ENCODE measurements at places on chromosomes 13 and 19.

DNA sequence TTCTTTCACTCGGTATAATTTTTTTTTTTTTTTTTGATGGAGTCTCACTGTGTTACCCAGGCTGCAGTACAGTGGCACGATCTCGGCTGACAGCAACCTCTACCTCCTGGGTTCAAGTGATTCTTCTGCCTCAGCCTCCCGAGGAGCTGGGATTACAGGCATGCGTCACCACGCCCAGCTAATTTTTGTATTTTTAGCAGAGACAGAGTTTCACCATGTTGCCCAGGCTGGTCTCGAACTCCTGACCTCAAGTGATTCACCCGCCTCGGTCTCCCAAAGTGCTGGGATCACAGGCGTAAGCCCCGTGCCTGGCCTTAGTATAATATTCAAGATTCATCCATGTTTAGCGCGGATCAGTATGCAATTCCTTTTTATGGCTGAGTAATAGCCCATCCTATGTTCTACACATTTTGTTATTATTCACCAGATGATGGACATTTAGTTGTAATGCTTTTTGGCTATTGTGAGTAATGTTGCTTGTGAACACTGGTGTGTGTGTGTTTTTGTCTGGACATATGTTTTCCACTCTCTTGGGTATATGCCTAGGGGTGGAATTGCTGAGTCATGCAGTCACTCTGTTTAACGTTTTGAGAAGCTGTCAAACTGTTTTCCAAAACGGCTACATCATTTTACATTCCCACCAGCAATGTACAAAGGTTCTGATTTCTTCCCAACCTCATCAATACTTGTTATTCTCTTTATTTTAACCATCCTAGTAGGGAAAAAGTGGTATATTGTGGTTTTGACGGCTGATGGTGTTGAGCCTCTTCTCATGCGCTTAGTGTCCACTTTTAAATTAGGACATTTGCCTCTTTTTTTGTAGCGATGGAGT lies 22.9 kb downstream of the PLEKHF1 start:
- H3K36me3 ChIP-seq, result peaks cover 4% of the 10 kb centered on the region
- H3K27me3 ChIP-seq, result no peaks in the 10 kb centered on the region
- H3K4me3 ChIP-seq, result no peak overlapping the region
- no peak for DNase-seq
- H3K27ac ChIP-seq, result no peak overlapping the region

GRCh38 chr13:40508127-40508526 lies 158.3 kb downstream of the FOXO1 start:
- H3K27me3 ChIP-seq, result no peaks in the 10 kb centered on the region
- no peaks in the 10 kb centered on the region for H3K4me1 ChIP-seq
- no peaks in the 10 kb centered on the region for H3K36me3 ChIP-seq
- DNase-seq, result no peak
- no peak overlapping the region for H3K27ac ChIP-seq

DNA sequence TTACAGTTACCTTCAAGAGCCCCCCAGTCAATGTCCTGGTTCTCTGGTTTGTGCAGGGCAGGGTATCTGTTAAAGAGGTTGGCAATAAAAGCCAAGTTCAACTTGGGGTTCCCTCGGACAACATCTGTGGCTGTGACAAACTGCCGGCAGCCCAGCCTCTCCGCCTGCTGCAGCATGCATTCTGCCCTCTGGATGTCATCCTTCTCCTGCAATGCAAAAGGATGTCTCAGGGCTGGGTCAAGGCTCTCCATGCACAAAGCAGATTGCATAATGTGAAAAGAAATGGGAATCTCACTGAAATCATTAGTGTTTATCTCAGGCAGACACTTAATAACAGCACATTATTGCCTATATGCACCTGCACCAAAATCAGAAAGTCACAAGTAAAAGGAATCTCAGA lies 35.1 kb downstream of the LCP1 start:
- peak overlapping the region; percentile 7 for H3K4me3 ChIP-seq
- peaks cover 10% of the 10 kb centered on the region for H3K27me3 ChIP-seq
- peaks cover 55% of the 10 kb centered on the region for H3K4me1 ChIP-seq
- DNase-seq, result peak; percentile 35
- no peak overlapping the region for H3K27ac ChIP-seq

DNA sequence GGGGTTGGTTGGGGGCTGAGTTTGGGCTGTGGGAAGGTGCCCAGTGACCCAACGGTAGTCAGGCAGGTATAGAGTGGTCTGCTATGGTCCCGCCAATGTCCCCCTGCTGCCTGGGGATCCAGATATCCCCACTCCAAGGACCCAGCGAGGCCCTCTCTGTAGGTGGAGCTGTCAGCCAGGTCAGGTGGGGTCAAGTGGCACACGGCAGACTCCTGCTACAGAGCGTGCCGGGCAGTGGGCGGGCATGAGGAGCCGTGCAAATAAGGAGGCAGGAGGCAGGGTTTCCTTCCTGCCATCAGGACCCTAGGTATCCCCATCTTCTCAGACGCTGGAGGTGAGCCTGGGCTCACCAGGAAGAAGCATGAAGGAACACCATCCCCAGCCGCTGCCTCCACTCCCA lies 14.9 kb downstream of the EVI5L start:
- H3K4me3 ChIP-seq, result no peak overlapping the region
- no peaks in the 10 kb centered on the region for H3K36me3 ChIP-seq
- no peaks in the 10 kb centered on the region for H3K4me1 ChIP-seq

- H3K4me1 ChIP-seq, result no peaks in the 10 kb centered on the region
- H3K36me3 ChIP-seq, result 0 out of 2 replicates have a peak, but pooled peaks cover 7% of the 10 kb centered on the region
- H3K27ac ChIP-seq, result no peak overlapping the region
- peaks cover 15% of the 10 kb centered on the region for H3K27me3 ChIP-seq
- no peak overlapping the region for H3K4me3 ChIP-seq
- DNase-seq, result no peak
These were observed 4.8 kb downstream of the GRIN3B start for GRCh38 chr19:1004803-1005664.

DNA sequence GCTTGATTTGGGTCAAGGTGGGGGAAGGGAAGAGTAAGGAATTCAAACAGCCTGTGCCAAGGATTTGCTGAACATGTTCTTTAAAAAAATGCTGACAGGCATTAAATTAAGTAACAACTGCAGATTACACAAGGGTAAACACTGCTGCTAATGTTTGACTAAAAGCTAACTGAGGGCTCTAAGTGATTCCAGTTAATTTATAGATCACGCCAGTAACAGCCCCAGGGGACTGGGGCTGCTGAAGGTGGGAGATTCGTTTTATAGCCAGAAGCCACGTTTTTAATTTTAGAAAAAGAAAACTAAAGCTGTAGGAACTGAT lies 321.7 kb downstream of the DLEU7 start:
- no peaks in the 10 kb centered on the region for H3K36me3 ChIP-seq
- no peak overlapping the region for H3K27ac ChIP-seq
- no peaks in the 10 kb centered on the region for H3K27me3 ChIP-seq
- peaks cover 44% of the 10 kb centered on the region for H3K4me1 ChIP-seq

DNA sequence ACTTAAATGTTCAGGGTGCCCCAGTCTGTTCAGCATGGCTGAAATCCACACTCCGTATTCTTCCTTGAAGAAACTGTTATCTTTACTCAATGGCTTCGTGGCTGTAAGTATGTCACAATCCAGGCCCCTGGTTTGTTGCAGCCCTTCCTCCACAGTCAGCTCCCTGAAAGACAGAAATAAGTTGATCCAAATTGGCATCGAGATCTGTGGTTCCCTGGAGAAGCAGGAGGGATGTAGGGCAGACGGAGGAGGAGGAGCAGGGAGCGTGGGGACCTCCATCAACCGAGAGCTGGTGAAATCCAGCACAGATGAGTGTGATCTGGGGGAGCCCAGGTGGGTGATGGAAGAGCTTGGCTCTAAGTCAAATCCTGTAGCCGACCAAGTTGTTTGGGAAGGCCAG lies 304 bp downstream of the TSPAN16 start:
- no peak for DNase-seq
- H3K27me3 ChIP-seq, result no peaks in the 10 kb centered on the region
- no peak overlapping the region for H3K27ac ChIP-seq
- H3K4me1 ChIP-seq, result peaks cover 12% of the 10 kb centered on the region

DNA sequence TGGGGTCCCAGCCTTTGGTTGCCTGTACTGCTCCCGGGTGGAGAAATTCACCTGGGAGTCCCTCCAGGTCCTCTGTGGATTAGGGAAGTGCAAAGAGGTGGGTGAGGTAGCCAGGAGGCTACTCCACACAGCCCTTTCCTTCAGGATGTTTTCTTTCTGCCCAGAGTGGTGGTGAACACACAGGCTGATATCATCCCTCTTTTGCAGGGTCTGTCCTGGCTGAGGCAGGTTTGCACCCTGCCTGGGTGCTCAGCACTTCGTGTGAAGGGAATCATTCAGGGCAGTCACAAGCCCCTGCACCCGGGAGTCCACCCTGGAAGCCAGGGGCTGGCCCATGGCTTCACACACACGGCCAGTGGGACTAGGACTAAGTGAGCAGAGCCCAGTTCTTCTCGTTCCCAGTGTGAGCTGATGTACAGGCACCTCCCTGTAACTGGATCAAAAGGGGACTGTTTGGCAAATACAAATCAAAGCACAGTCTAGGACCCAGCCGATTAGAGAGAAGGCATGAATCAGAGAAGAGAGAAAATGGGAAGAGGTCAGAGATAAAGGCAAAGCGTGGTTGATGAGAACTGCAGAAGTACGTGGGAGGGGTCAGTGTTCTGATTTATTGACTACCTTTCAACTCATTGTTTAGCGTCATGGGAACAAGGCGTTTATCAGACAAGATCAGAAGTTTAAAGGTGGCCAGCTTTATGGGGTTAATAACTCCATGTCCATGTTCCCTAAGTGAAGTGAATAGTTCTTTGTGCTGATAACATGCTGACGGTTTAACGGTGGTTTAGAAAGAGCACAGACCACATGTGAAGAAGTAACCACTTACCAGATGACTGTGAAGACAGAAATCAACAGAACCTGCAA lies 30.4 kb upstream of the SPATA13 start:
- H3K4me3 ChIP-seq, result no peak overlapping the region
- peaks cover 34% of the 10 kb centered on the region for H3K4me1 ChIP-seq
- H3K36me3 ChIP-seq, result peaks cover 13% of the 10 kb centered on the region

- peaks cover 10% of the 10 kb centered on the region for H3K36me3 ChIP-seq
- no peaks in the 10 kb centered on the region for H3K27me3 ChIP-seq
- peak; percentile 57 for DNase-seq
- peak overlapping the region; percentile 99 for H3K27ac ChIP-seq
- H3K4me1 ChIP-seq, result peaks cover 45% of the 10 kb centered on the region
- peak overlapping the region; percentile 48 for H3K4me3 ChIP-seq
These were observed 221.2 kb upstream of the SOX1 start for GRCh38 chr13:111845621-111846351.

Data from WTC11 (cell line).